ENCODE measurements at places on chromosomes 4 and X.

- DNase-seq: no peak
These were observed 43.3 kb upstream of the PPM1K start for GRCh38 chr4:88327665-88328064.

DNA sequence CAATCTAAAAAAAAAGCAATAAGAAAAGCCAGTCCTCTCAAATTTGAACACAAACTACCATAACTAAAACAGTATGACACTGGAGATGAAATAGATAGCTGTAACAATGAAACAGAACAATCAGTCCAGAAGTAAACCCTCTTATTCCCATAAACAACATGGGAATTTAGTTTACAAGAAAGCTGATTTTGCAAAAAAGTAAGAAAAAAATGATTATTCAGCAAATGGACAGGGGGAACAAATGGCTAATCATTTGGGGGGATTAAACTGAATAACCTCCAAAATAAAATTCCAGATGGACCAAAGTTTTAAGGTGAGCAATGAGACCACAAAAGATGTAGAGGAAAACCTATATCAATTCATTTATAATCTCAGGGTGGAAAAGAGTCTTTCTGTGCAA is 16.1 kb upstream of the SASH3 start:
- no peak for DNase-seq

- no peak for DNase-seq
These were observed 328.7 kb downstream of the PCDH18 start for GRCh38 chr4:137203601-137204000.

- no peak for DNase-seq
These were observed 16.7 kb downstream of the LAS1L start for GRCh38 chrX:65517923-65518322.

GRCh38 chr4:10123227-10124101 is 6.9 kb upstream of the WDR1 start:
- DNase-seq: no peak

- no peak for DNase-seq
These were observed 47.3 kb downstream of the STIM2 start for GRCh38 chr4:26907731-26908599.

DNA sequence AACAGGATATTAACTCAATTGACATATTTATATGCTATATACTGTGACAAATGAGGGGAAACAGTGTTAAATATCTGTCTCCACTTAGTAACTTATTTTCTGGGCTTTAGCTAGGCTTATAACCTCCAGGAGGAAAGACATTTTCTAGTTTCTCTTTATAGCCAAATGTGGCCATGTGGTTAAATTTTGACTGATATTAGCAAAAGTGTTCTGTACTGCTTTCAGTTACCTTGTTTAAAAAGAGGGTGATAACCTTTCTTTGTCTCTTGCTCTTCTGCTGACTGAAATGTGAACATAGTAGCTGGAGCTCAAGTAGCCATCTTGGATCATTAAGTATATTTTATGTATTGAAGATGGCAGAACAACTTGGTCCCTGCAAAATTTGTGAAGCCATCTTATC is 253.7 kb downstream of the PDHA2 start:
- DNase-seq: no peak

- DNase-seq: no peak
These were observed 669 bp downstream of the IRF2 start for GRCh38 chr4:184473499-184474262.

DNA sequence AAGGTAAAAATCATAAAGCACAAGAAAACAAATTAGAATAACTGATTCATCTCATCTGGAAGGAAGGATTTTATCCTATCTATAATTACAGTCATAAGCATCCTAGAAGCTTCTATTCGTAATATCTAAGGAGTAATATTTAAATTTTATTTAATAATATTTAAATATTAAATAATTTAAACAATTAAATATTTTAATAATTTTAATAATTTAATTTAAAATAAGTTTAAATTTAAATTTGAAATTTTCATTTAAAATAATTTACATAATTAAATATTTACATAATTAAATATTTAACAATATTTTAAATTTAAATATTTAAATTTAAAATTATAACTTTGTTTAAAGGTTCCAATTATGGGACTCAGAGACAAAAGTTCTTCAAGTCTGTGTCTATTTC is 127.5 kb upstream of the GK2 start:
- DNase-seq: no peak

DNA sequence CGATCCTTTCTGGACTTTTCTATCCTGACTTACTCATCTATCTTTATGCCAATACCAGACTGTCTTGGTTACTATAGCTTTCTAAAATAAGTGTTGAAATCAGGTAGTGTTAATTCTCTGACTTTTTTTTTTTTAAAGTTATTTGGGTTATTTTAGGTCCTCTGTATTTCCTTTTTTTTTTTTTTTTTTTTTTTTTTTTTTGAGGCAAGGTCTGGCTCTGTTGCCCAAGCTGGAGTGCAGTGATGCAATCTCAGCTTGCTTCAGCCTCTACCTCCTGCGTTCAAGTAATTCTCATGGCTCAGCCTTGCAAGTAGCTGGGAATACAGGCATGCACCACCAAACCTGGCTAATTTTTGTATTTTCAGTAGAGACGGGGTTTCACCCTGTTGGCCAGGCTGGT is 2.8 kb upstream of the NELFA start:
- DNase-seq: no peak

GRCh38 chr4:22174640-22175039 is 226.1 kb upstream of the KCNIP4 start:
- DNase-seq: no peak

DNA sequence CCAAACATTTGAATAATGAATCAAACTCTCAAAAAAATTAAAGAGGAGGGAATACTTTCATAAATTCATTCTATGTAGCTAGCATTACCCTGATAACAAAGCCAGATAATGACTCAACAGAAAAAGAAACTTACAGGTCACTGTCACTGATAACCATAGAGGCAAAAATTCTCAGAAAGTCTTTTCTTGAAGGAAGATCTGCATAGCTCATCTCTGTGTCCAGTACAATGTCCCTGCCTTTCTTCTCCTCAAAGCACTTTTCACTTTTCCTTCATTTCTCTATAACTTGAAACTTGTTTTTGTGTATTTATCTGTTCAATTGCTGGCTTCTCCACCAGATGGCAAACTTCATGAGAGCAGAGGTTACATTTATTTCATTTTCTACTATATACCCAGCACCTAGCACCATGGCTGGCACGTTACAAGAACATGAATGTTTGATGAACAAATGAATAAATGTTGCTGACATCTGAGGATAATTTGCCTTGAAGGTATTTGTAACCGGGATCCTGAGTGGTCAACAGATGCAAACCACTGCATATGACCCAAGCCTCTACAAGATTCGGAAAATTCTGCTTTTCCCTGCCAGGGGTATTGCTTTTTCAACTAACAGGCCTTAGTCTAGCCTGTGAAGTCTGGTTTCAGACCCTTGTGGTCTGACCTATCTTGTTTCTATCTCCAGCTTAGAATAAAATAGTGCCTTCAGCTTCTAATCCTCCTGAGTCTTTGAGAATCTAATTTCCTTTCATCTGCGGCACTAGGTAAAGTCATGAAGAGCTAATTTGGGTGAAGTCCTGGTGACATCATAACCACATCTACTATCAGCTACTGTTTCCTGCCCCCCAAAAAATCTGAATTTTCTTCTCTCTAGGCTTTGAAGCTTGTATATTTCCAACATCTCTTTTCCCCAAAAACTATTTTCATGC is 52.5 kb upstream of the ANTXR2 start:
- DNase-seq: no peak

GRCh38 chr4:165806613-165807012 is 66.4 kb upstream of the TLL1 start:
- no peak for DNase-seq

DNA sequence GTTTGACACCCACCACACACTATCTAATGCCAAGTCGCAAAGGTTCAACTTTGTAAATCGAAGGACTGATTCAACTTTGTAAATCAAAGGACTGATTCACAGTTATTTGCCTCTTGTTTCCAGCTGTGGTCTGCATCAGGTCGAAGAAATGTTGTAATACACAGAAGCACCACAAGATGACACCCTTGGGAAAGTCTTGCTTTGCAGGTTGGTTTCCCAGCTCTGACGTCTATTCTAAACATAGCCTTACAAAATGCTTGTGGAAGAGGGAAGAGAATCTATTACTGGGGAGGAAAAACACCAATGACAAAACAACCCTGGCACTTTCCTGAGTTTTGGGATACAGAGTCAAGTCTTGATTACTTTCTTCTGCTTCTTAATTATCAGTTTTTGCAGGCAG is 35.3 kb downstream of the SUPT20HL1 start:
- no peak for DNase-seq

- peak; percentile 91 for DNase-seq
These were observed 2.9 kb downstream of the MAML3 start for GRCh38 chr4:140150886-140151698.

GRCh38 chr4:67292045-67292444 is 253.3 kb downstream of the CENPC start:
- DNase-seq: no peak

DNA sequence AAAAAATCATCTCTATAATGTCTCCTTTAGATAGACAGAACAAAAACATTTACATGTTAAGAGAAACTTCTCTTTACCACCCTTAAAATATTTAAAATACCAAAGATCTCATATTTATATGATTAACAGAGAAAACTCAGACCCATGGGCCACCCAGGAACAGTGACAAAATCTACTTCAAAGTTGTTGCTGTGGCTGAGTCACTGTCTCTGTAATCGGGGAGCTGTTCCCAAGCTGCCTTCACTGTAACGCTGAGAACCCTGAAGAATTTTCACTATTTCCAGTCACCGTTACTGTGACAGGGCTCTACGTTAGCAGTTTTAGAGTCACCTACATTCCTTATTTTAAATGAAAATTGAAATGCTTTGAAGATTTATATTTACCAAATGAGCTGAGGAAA is 9.0 kb upstream of the DAPP1 start:
- no peak for DNase-seq

GRCh38 chr4:120853161-120853935 is 69.2 kb downstream of the PRDM5 start:
- DNase-seq: no peak

- no peak for DNase-seq
These were observed 613.3 kb downstream of the BCOR start for GRCh38 chrX:39484159-39485068.

DNA sequence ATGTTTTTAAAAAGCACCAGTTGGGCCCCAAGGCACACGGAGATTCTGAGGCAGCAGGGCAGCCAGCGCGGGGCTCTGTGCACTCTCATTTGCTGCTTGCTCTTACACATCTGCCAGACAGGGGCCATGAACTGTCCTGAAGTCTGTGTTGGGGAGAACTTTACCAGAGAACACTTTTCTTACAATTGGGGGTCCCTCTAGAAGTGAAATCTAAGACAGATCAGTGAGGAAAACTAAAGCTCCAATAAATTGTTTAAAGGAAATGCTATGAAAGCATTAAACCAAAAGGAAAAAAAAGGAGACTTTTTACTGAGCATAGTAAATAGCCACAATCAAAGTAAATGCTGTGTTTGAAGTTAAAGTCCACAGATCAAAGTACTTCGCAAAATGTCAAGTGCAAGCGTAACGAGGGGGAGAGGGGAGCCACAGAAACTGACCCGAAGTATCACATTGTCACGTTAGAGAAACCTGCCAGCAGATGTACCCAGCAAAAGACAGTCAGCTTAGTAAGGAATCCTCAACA is 37.8 kb downstream of the SORBS2 start:
- no peak for DNase-seq

DNA sequence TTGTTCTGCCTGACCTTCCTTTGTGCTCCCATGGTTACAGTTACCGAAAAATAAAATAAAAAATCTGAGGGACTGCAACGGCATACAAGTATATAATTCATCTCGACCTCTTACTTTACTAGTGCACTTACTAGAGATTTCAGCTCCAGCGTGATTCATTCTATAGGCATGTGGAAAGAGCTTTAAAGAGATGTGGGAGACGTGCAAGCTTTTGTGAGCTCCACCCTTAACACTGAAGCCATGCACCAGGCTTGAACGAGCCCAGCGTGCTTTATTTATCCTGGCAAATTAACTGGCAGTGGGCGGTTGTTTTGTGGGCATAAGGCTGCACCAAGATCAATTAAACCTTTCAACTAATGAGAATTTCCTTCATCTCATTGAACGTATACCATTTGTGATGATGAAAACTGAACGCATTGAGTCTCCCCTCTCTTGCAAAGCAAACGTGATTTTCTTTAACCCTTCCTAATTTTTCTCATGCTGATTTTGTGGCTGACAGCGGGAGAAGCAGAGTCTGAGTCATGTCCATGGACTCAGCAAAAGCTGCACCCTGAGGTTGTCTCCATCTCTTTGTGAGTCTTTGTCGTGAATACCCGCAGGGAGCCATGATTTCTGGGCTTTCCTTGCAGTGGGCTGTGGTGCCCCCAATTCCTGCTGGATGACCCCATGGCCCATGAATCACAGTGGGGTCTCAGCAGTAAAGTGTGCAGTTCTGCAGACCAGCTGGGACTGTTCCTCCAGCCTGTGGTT is 60.1 kb downstream of the MXRA5 start:
- DNase-seq: no peak

DNA sequence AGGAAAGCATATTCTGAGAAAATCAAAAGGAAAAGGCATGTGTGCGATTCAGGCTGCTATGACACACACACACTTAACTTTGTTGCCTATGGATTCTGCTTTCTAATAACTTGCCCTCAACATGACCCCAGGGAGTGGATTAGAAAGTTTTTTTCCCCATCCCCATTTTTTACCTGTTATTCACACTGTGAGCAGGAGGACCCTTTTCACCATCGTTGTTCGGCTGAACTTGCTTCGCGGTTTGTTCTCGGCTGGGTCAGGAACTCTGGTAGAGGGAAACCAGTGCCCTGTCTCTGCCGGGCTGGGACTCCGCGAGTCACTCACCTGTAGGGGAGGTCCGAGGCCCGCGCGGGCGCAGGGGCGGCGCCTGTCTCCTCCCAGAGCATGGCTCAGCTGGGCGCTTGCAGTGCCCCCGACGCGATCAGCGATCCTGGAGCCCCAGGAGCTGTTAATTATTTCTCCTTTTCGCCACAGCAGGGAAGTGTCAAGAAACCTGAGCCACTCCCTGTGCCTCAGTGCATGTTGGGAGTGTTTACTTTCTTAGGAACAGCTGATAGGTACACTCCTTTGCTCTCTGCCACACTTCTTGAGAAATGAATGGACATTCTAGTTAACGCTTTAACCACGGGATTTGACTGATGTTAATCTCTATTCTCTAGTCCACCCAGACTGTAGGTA is at the start of gene RASSF6:
RASSF6 (minus strand) TSS at position 322 of the 678 bp plus-strand sequence. CDS start 8,641 bp downstream, outside the sequence.
- no peak for DNase-seq

DNA sequence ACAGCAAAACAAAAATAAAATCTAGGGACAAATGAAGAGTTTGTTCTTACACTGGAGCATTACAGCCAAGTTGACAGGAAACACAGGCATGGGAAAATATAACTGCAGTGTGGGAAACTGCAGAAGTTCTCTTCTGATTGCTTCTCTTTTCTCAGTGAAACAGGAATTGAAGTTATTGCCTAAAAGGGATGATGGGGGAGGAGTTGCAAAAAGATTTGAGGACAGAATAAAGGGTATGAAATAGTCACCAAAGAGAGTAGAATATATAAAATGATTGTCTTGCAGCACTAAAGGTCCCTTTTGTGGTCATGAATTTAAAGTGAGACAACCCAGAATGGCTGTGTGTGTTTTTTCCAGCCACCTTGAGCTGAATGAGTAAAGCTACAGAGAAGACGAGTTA is 103.7 kb downstream of the JADE1 start:
- no peak for DNase-seq

- no peak for DNase-seq
These were observed 1.8 kb upstream of the ARHGEF38 start for GRCh38 chr4:105550641-105551040.

Data from type B pancreatic cell (in vitro differentiated cells).